ENCODE measurements at places on chromosomes 1 and 21.
A peak's percentile ranks its signal among the peaks of the same experiment; 100 is the strongest.

- DNase-seq, result no peak
These were observed 17.2 kb upstream of the C8A start for GRCh38 chr1:56837244-56837939.

- DNase-seq, result no peak
These were observed 303.6 kb downstream of the PTPRC start for GRCh38 chr1:198942466-198942865.

- peak; percentile 12 for DNase-seq
These were observed 40.2 kb downstream of the ATP1B1 start for GRCh38 chr1:169146576-169147214.

- no peak for DNase-seq
These were observed 13.8 kb downstream of the CEP350 start for GRCh38 chr1:179968284-179968993.

GRCh38 chr1:200042552-200043335 is 15.2 kb downstream of the NR5A2 start:
- DNase-seq, result peak; percentile 57

DNA sequence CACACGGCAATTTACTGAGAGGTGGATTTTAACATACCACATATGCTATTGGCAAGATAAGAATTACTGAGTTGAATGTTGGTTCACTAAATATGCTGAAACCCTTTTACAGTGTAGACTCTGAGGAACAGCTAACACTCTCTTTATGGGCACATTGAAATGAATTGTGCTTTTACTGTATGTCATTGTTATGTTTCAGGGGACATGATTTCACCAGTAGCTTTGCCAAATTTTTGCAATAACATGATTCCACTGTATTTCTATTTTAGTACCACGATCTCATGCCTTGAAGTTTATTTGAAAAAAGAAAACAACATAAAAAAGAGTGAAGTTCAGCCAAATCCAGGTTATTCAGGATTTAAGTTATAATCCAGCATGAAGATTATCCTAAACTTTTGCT is 188.5 kb downstream of the HLX start:
- no peak for DNase-seq

DNA sequence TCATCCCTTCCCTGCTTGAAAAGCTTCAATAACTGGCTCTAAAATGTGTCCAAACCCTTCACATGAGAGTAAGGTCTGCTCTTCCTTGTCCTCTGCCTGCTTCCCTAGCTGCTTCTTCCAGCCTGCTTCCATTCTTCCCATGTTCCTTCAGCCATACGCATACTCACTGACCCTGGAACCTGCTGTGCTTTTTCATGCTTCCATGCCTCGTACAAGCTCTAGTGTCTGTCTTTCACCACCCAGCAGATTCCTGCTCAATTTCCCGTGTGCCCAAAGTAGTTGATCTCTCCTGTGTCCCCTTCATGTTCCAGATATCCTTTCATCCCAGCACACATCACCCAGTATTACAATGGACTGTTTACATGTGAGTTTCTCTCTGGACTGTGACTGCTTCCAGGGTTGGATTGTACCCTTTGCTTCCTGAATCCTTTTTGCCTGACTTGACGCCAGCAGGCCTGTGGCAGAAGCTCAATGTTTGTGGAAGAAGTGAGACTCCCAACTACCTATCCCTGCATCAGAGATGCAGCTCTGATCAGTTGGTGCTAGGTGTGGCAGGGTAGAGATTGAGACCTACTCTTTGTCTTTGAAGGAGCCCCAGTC is 35.9 kb upstream of the RNF19B start:
- no peak for DNase-seq

DNA sequence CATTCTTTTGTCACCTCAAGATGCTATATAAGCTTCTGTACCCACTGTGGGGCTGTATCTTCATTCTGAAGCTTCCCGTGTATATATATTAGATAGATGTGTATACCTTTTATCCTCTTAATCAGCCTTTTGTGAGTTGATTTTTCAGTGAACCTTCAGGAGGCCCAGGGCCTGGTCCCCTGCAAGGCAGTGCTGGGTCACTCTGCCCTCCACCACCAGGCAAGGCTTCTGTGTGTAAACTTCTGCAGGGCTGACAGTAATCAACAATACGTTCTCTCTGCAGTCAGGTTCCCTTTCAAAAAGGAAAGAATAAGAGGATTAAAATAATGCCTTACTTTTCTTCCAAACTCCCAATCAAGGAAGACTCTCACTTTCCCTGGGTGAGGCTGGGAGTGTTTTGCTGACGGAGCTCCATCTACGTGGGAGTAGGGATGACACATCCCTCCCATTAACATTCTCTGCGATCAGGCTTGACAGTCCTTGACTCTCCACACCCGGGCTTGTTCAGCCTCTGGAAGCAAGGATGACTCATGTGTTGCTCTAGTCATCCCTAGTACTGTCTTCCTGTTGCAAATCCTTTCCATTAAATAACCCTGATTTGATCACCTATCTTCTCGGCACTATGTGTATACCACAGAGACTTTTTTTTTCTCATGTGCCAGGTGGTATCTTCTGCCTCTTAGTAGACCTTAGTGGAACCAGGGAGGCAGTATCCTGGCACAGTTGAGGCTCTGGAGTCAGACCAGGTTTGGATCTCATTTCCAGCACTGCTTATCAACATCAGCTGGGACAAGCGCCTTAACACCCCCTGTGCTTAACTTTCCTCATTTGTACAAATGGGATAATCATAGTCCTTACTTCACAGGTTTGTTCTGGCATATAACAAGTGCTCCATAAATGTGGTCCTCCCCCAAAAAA is 70.3 kb upstream of the KCNK1 start:
- DNase-seq, result peak; percentile 95

DNA sequence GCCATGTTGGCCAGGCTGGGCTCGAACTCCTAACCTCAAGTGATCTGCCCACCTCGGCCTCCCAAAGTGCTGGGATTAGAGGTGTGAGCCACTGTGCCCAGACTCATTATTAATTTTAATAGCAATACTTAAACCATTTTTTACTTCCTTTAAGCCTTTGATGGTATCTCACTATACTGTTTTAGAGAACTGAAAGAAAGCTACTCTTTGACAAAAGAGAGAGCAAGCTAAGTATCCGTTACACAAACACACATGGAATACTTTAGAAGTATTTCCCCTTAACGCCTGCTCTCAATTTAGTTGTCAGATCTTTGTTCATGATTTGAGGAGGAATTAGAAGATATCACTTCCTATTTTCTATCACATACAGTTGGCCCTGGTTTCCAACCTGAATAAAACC is 189.4 kb downstream of the COP1 start:
- no peak for DNase-seq

GRCh38 chr21:36481639-36482038 is 1.7 kb upstream of the CLDN14 start:
- no peak for DNase-seq

- DNase-seq, result no peak
These were observed 30.1 kb downstream of the ATF3 start for GRCh38 chr1:212638492-212639151.

DNA sequence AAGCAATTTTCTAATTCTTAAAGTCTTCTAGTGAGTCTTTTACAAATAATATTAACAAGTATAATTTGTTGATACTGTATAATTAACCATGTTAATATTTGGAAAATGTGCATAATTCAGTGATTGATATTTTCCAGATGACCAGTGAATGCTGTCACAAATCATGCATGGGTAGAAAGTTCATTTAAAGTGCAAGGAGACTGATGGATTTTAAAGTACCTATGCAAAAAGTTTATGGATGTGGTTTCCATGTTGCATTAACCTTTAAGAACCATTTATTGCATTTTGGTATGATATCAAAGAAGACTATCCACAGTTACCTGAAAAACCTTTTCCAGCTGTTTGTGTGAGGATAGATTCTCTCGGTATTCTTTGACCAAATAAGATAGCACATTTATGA is 23.2 kb downstream of the CDC73 start:
- no peak for DNase-seq

DNA sequence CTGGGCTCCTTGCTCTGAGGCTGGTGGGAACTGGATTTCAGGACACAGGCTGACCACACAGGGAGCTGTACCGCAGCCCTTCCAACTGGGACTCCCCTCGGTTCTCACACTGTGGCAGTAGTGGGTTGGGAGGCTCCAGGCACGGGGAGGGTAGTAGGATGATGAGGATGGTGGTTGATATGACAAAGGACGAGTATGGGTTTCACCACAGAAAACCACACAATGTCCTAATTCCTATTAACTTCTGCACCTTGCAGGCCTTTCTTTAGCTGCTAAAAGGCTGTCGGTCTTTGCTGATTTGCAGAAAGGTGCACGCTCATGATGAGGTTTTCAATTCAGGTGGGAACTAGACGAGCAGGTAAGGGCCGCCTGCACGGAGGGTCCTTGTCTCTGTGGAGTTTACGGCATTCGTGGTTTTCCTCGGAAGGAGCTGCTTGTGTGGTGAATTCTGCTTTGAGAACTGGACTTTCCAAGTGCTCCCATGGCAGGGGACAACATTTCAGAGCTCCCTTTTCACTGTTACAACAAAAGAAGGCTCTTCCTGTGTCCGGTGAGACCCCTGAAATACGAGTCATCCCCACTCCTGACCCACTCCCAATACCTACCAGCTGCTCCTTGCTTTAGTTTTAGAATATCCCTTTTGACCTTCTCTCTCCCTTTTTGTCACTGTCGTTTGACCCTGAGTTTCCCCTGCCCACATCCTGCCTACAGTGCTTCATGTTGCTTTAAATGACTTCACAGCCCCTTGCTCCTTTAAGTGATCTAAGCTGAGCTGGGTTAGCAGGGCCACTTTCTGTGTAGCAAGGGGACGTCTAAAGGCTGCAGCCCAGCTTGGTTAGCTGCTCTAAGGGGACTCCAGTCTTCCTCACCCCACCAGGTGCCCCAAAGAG is 125.1 kb downstream of the MRPS6 start:
- no peak for DNase-seq

DNA sequence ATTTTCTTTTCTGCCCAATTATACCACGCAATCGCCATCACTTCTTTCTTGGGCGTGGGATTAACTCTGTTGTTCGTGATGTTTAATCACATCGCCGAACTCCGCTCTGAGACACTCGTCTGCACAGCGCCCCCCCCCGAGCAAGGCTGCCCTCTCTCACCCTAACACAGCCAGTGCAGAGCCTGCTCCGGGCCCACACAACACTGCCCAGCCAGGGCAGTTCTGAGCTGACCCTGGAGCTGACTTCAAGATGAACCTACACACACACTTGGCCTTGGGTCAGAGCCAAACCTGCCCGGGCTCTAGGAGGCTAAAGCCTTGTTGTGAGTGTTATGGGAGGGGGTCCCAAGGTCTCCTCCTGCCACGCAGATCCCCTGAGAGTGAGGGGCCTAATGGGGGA is 64.6 kb upstream of the LRP8 start:
- DNase-seq, result no peak

- DNase-seq, result no peak
These were observed 16.7 kb downstream of the SERPINC1 start for GRCh38 chr1:173900427-173900826.

DNA sequence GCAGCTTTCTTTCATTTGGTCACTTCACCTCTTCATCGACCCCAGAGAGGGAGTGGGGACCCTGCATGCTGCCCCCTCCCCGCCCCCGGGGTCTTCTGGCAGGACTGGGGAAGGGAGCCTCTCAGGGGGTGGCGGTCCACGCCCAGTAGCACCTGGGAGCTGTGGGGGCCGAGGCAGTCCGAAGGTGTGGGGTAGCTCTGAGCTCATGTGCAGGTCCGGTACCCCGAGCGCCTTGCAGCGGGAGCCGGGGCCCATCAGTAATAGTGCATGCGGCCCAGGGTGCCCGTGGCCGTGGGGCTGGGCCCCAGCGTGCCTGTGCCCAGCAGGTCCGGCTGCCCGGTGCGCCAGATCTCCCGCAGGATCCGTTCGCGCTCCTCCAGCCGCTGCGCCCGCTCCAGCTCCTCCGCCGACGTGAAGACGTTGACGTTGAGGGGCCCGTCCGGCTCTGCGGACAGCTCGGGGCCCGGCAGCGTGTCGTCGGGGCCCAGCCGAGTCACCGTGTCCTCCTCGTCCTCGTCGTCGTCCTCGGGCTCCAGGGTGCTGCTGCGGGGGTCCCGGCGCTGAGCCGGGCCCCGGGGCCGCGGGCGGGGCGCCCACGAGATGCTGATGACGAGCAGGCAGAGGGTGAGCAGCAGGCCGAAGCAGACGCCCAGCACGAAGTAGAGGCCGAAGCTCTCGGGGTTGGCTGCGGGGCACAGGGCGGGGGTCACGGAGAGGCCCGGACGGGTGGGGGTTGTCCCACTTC is 1.2 kb downstream of the EVA1B start:
- DNase-seq, result peak; percentile 77

DNA sequence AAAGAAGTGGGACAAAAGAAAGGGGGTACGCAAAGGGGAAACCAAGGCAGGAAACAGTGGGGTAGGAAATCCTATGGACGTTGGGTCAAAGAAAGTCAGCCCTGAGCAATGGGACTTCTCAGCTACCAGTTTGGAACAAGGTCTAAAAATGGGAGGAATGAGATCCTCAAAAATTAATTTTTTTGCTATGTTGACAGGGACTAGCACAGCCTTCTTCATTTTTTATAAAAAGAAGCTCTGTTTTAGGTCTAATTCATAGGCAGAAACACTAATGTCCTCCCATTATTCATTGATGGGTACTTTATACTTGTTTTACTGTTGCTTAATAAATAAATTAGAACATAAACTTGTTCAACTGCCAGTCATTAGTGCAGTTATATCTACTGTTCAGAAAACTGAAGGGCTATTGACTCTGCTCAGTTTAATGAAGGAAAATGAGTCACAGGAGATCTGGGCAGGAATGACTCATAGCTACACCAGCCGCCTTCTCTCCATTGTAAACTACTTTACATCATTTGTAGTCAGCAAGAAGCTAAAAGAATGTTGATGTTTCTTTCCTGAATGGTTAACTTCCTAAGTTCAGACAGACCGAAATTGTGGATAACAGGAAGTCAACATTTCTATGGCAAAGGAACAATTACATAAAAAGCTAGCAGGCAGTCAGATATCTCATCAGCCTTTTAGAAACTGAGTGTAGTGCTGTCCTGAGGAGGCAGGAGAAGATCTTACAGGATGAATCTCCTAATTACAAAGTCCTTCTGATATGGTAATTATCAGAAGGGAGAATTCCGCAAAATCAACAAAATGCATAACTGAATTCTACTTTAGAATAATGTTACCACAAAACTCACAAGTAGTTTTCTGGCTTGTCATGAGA is 356.4 kb upstream of the PKN2 start:
- DNase-seq, result peak; percentile 93
